Smooth muscle cell of the brain vasculature (primary cell): ENCODE measurements at places on chromosomes 3 and 15.

DNA sequence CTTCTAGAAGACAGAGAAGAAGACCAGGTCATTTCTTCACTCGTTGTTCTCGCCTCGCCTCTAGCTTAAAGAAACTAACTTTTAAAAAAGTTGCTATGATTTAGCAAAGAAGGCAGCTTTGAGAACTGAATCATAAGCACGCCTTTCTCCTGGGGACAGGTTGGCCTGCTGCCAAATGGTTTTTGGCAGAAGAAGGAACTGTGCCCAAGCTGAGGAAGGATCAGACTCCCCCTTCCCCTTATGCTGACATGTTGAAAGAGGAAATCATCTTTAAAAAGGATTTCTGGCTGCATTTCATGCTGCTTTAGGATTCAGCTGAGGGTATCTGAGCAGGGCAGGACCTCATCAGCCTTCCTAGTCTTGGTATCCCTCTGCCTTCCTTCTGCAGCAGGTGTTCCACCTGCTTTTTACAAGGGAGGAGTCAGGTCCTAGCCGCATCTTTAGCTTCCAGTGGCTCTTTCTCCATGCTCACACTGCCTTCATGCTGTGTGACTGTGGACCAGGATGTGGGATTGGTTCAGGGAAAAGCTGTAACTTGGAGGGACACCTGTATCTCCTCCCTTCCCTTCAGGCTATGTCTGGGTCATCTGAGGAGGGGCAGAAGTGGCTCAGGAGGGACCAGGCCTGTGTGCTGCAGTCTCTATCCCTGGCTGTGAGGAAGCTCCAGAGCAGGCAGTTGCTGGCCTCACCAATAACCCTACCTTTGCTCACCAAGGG is 34.1 kb upstream of the HACD2 start:
- no peak for DNase-seq

DNA sequence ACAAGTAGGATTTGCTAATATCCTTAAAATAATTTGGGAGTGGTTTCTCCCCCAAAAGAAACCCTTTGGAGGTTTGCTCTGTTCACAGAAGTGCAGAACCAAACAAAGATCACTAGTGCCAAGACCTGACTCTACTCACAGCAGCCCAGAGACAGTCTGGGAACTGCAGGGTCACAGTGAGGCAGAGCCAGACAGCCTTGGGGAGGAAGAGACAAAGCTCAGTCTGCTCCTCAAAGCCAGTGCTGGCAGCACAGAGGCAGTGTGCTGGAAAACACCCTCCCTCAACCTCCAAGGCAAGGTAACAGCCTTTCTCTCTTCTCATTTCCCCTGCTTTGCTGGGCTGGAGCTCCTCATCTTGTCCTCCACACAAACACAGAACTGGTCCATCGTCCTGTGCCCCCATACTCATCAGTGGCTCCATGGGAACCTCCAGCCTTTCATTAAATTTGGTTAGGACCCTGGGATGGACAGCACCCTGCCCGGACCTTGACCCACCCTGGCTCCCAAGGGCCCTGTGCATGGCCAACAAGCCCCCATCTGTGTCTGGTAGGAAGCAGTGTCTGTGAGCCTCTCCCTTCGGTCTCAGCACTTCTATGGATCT is 12.6 kb downstream of the RAB6B start:
- DNase-seq = no peak

DNA sequence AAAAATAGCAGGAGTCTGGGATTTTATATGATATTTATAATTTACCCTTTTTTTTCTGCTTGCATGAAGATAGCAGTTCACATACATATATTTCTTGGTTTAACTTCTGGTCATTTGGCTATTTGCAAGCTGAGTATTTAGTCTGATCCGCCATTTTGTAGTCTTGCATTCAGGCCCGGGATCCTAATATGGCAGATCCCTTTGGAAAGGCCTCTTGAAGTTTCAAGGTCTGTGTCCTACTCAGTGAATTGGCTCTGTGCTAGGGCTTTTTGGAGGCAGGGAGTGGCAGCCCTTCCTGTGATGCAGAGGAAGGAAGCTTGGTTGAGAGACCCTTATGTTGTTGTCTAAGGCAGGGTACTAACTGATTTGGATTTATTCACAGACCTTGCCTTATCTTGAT is 2.9 kb downstream of the SNRPN start:
- no peak for DNase-seq

GRCh38 chr15:95615436-95615835 is 715.1 kb upstream of the NR2F2 start:
- no peak for DNase-seq

GRCh38 chr3:20575146-20575545 is 389.1 kb upstream of the SGO1 start:
- DNase-seq = no peak

DNA sequence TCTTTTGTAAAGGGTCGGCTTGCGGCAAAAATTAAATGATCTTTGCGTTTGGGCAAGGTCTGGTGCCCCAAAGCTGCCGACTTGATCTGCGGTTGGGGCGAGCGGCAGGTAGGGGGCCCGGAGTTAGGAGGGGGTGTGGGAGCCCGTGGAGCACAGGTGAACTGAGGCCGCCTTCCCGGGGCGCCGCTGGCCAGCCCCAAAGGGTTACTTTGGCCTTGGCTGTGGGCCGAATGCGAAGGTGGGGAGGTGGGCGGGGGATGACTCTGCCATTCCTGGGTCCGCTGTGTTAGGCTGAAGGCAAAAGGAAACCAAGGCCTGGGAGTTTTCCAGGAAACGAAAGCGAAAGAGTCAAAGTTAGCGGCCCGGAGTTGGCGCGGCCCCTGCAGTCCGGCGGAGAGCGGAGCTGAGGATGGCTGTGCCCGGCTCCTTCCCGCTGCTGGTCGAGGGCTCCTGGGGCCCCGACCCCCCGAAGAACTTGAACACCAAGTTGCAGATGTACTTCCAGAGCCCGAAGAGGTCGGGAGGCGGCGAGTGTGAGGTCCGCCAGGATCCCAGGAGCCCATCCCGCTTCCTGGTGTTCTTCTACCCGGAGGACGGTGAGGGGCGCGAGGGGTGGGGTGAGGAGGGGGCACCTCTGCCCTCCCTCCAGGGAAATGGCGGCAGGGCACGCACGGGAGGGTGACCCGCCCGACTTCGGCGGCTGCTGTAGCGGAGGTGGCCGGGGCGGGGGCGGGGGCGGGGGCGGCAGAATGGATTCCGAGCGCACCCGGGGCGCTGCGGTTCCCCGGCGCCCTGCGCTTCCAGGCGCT is at the start of gene PARP14:
Gene PARP14 (plus strand): TSS at position 365 of the 809 bp plus-strand sequence. CDS start 45 bp downstream, at position 410.
- DNase-seq = peak; percentile 44

GRCh38 chr3:157148196-157148889 is 11.6 kb downstream of the CCNL1 start:
- DNase-seq = no peak

DNA sequence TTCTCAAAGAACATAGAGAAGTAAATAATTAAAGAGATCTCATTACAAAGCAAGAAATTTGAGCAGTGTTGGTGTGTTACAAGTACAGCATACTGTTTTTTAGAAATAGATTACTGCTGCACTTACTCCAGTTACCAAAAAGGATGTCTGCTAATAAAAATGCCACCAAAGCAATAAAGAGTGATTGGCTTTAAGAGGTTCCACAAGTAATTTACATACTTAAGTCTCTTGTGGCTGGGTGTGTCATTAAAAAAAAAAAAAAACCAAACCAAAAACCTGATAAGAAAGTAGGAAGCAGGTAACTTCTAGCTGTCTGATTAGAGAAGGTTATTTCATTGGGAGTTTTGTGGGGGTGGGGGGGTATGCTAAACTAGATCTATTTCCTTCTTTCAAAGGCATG is 15.2 kb downstream of the RAB11A start:
- DNase-seq = no peak

GRCh38 chr3:13549623-13550422 is 898 bp downstream of the FBLN2 start:
- no peak for DNase-seq

DNA sequence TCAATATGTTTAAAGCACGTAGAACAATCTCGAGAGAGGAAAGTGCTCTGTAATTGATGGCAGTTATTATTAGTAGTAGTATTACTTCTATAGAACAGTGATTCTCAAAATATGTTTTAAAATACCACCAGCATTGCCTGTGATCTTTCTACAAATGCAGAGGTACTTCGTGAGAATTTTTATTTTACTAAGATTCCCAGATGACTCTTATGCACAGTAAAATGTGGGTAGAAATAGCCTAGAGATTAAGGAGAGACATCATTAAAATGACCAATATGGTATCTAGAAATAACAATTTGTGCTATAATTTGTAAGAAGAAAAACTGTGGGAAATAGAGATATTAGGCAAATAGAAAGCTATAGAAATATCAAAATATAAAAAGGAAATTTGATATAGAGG is 157.9 kb downstream of the SUCNR1 start:
- no peak for DNase-seq

- DNase-seq = no peak
These were observed 30.1 kb upstream of the SPTSSB start for GRCh38 chr3:161401389-161401788.

DNA sequence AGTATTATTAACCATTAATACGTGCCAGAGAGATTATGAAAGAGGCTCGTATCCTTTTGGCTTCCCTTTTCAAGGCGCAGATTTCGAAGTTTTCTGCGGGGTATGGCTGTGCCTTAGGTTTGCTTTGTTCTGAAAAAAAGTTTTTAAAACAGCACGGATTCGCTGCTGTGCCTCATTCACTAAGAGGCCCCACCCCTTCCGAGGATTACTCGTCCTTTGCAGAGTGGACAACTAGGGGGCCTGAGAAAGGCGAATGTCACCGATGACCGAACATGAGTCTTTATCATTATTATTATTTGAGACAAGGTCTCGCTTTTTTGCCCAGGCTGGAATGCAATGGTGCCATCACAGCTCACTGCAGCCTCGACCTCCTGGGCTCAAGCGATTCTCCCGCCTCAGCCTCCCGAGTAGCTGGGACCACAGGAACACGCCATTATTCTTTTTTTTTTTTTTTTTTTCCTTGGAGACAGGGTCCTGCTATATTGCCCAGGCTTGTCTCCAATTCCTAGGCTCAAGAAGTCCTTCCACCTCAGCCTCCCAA is 684 bp upstream of the RPS27L start:
- DNase-seq = peak; percentile 60

GRCh38 chr3:166510382-166510781 is 673.2 kb upstream of the BCHE start:
- DNase-seq = no peak

GRCh38 chr3:14274612-14274936 is 96.0 kb downstream of the LSM3 start:
- DNase-seq = no peak

DNA sequence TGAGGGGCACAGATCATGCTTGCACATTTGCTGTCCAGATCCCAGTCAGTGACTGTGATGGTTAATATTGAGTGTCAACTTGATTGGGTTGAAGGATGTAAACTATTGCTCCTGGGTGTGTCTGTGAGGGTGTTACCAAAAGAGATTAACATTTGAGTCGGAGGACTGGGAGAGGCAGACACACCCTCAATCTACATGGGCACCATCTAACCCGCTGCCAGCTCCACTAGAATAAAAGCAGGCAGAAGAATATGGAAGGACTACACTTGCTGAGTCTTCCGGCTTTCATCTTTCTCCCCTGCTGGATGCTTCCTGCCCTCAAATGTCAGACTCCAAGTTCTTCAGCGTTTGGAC is 5.1 kb downstream of the GP9 start:
- DNase-seq = no peak

DNA sequence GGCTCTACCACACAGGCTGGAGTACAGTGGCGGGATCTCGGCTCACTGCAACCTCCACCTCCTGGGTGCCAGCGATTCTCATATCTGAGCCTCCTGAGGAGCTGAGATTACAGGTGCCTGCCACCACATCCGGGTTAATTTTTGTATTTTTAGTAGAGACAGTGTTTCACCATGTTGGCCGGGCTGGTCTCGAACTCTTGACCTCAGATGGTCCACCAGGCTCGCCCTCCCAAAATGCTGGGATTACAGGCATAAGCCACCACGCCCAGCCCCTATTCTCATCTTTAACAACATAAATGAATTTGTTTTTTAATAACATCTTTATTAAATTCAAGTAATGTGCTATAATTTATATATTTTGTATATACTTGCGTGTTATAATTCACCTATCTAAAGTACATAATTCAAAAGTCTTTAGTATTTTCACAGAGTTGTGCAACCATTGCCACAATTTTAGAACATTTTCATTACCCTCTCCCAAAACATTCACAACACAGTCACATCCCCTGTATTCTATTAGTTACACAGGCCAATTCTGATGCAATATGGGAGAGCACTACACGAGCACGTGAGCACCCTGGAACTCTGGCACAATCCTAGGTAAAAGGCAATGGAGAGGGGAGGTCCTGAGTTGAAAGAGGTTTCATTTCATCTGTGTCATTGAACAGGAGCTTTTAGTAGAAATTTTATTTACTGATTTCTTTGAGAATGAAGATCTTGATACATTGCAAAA is 21.2 kb upstream of the MTMR14 start:
- no peak for DNase-seq

- no peak for DNase-seq
These were observed 41.2 kb downstream of the OIP5 start for GRCh38 chr15:41291065-41291631.

DNA sequence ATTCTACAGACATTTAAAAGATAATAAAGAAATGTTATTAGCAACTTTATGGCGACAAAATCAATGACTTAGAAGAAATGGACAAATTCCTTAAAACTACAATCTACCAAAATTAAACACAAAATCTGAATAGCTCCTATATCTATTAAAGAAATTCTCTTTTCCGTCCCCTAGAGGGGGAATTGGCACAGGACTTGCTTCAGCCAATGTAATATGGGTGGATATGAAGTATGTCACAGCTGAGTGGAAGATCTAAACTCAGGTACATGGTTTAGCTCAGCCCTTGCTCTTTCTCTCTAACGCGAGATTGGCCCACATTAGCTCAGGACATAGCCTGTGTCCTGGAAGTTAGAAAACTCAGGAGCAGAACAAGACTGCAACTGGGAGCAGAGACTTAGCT is 79.3 kb downstream of the DNAH12 start:
- DNase-seq = no peak

- no peak for DNase-seq
These were observed 191.2 kb upstream of the PDZRN3 start for GRCh38 chr3:73815966-73816365.

GRCh38 chr15:88204584-88204983 is 52.0 kb downstream of the NTRK3 start:
- no peak for DNase-seq

- no peak for DNase-seq
These were observed 8.6 kb downstream of the TLE3 start for GRCh38 chr15:70088887-70089691.

- DNase-seq = no peak
These were observed 19.9 kb downstream of the ZNF710 start for GRCh38 chr15:90020936-90021507.

GRCh38 chr15:67196672-67197363 is 57.6 kb downstream of the AAGAB start:
- DNase-seq = no peak
